ENCODE measurements at places on chromosomes 3 and 15.

GRCh38 chr3:171385086-171385485 lies 75.1 kb downstream of the TNIK start:
- no peak for DNase-seq

DNA sequence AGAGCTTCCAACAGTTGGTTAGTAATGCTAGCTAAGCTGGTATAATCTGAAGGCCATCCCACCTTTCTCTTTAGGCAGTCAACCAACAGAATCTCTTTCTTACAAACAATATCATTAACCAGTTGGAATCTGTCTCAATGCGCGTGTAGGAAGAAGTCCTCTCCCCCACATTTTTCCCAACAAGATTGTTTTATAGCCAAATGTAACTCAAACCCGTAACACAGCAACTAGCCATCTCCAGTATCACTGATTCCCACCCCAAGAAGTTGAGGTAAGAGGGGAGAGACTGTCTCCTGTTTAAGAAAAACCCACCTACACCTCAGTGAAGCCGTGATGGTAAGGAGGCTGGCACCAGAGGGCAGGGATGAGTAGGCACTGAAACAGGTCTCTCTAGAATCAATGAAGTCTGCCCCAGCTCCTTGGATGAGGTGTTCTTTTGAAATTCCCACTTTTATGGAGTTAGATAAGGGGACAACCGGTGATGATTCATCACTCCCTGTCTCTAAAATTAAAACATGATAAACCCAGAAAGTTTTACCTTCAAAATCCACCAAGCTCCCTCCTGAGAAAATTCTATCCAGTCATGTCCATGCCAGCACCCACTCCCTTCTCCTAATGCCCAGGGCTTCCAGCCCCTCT lies 30.9 kb downstream of the CDC25A start:
- DNase-seq: peak; percentile 49

- DNase-seq: no peak
Observed at GRCh38 chr15:75468913-75469598, 17.6 kb upstream of the SIN3A start.

GRCh38 chr3:17553080-17553479 lies 189.4 kb downstream of the TBC1D5 start:
- DNase-seq: no peak

- no peak for DNase-seq
Observed at GRCh38 chr3:109882144-109882543, 544.8 kb upstream of the DPPA4 start.

- no peak for DNase-seq
Observed at GRCh38 chr3:16088496-16088895, 86.0 kb upstream of the GALNT15 start.

GRCh38 chr3:40588406-40588805 lies 63.6 kb downstream of the ZNF621 start:
- DNase-seq: no peak

DNA sequence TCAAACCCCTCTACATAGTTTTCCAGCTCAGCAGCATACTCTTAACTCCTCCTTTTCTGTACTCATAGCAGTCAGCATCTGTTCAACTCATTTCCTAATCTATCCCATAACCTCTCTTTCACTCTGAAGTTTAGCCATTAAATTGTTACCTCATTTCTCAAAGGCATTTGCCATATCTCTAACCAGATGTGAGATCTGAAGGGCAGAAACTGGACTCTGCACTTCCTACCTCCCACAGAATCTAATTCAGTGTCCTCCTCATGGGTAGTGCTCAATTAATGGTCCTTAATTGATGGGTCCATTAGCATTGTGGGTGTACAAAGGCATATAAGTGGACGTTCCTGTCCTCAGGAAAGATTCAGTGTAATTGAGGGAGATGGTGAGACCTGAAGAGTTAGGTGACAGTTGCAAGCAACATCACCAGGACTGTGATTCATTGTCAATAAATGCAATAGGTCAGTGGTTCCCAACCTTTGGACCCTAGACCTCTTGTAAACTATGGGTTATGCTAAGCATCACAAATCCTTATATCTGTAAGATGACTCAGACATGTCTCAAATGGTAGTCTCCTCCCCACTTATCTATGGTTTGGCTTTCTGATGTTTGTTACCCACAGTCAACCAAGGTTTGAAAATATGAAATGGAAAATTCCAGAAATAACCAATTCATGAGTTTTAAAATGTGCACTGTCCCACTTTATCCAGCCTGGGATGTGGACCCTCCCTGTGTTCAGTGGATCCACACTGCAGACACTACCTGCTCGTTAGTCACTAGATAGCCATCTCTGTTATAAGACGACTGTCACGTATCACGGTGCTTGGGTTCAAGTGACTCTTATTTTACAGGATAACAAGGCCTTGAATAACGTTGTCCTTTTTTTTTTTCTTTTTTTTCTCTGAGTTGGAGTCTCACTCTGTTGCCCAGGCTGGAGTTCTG lies 25.0 kb upstream of the UACA start:
- peak; percentile 88 for DNase-seq

GRCh38 chr3:157195965-157196364 lies 36.0 kb upstream of the CCNL1 start:
- DNase-seq: no peak

GRCh38 chr3:73114711-73115110 lies 53.3 kb downstream of the EBLN2 start:
- DNase-seq: no peak
